ENCODE measurements at places on chromosomes 3 and 15.

DNA sequence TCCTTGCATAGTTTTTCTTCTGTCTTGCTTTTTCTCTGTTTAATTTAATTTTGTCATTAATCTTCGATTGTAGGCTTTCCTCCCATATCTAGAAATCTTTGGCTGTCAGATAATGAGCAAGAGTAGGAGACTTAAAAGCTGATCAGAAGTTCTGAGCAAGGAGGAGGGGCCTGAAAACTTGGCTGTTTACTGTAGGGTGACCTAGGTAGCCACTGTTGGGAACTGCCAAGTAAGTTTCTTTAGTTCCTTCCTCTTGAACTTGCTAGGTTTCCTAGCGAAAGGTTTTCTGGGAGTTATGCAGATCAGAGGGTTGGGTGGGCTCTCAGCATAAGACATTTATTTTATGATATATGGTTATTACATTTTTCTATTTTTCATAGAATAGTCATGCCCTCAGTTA lies 14.5 kb downstream of the ALPK3 start:
- DNase-seq: no peak

- peak; percentile 37 for DNase-seq
Observed at GRCh38 chr15:101664303-101664913, 12.2 kb upstream of the TM2D3 start.

- no peak for DNase-seq
Observed at GRCh38 chr15:33396475-33396874, 85.7 kb downstream of the RYR3 start.

- no peak for DNase-seq
Observed at GRCh38 chr3:55296030-55296429, 191.1 kb downstream of the WNT5A start.

GRCh38 chr3:48919215-48920138 lies 835 bp downstream of the ARIH2 start:
- peak; percentile 76 for DNase-seq

DNA sequence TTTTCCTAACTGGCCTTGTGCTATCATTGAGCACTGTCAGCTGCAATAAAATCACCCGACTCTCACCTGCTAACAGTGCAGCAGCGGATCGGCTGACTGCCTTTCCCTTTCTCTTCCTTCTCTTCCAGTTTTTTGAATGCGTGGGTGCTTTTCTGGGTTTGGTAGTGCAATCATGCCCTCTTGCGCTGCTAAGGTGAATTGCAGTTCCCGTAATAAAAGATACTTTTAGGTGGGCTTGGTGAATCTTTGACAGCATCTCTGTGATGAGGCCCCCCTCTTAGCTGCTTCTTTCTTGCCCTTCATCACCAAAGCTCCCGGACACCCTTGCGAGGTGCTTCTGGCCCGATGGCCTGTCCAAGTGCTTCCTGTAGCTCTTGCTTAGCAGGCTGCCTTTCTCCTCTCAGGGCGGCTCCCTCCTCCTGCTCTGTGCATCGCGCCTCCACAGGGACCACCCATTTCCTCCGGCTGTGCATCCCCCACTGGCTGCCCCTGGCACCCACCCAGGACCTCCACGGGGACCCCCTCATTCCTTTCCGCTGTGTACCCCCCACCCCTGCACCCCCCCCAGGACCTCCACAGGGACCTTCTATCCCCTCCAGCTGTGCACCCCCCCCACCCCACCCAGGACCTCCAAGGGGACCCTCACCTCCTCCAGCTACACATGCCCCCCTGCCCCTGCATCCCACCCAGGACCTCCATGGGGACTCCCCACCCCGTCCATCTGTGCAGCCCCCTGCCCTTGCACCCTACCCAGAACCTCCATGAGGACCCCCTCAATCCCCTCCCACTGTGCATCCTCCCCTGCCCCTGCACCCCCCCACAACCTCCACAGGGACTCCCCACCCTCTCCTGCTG lies 50.8 kb upstream of the RPL32 start:
- peak; percentile 95 for DNase-seq

- DNase-seq: no peak
Observed at GRCh38 chr3:148791920-148792319, 35.7 kb upstream of the CPB1 start.

DNA sequence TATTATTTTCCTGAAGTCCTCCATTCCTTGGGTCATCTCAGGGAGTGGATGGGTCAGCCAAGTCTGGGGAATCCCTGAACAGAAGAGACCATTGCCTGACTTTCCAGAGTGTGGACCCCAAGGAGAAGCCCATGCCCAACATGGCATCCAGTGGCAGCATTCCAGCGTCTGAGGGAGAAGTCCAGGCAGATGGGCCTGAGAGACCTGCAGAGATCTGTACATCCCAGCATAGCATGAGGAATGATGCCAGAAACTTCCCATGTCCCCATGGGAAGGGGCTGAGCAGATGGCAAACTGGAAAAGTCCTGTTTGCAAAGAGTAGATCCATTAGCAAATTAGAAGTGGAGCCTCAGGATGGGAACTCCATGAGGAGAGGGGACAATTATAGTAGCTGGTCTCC lies 17.6 kb upstream of the COLQ start:
- DNase-seq: no peak

- DNase-seq: no peak
Observed at GRCh38 chr3:140023616-140024530, 88.9 kb downstream of the CLSTN2 start.

DNA sequence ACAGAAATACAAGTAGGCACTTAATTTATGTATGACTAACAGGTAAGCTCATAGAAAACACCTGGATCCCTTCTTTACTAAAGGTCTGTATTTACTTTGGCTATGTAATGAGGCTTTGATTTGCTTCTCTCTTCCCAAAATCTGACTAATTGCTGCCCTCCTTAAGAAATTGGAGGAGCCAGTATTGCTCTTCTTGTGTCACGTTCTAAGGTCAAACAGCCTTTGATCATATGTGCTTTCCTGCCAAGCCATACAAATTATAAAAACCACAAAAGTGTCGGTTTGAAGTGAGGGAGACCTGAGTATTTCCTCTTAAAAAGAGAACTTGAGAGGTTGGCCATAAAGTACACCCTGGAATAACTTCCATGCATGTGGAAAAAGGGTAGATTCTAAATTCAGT lies 112.1 kb upstream of the MB21D2 start:
- DNase-seq: no peak

DNA sequence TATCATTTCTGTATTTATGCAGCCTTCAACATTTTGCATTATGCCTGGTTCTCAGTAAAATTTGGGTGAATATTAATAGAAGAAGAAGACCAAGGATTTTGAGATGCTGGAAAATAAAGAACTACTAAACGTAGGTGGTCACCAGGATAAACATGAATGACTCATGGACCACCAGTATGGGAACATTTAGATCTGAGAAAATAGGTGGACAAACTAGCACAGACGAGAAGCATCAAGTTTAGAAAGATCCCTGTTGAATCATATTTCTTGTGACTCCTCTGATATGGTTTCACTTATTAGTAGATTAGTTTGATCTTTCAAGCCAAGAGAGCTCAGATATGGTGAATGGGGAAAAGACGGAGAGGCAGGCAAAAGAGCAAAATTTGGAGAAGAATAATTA lies 97.9 kb downstream of the RAP2B start:
- DNase-seq: no peak

DNA sequence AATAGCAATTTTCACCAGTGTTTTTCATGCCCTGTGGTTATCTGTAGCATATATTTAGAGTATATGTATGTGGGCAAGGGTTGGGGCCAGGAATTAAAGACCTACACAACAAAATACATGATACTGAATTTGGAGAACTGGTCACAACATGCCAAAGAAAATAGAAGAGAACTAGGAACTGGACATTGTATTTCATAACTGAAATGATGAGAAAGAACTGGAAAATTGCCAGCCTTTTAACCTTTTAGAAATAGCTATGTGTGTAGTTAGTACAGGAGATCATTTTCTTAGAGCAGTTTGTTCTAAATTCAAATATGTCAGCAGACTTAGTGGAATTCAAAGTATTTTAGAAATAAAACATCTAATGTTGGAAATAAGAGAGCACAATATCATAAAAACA lies 227.1 kb upstream of the CGNL1 start:
- no peak for DNase-seq

DNA sequence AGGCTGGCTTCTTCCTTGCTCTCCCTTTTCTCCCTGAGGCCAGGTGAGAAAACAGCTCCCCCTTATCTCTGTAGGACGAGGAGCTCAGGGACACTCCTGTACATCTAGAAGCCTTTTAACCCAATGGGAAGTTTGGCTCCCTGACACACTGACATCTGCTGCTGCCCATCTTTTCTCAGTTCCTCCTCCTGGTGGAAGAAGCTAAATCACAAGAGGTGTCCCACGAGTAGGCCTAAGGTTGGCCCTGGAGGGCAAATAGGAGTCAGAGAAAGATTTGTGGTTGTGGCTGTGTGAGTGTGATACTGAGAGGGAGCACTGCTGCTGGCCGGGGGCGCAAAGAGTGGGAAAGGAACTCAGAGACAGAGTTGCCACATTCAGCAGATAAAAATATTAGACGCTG lies 49.5 kb downstream of the ARHGAP31 start:
- no peak for DNase-seq

DNA sequence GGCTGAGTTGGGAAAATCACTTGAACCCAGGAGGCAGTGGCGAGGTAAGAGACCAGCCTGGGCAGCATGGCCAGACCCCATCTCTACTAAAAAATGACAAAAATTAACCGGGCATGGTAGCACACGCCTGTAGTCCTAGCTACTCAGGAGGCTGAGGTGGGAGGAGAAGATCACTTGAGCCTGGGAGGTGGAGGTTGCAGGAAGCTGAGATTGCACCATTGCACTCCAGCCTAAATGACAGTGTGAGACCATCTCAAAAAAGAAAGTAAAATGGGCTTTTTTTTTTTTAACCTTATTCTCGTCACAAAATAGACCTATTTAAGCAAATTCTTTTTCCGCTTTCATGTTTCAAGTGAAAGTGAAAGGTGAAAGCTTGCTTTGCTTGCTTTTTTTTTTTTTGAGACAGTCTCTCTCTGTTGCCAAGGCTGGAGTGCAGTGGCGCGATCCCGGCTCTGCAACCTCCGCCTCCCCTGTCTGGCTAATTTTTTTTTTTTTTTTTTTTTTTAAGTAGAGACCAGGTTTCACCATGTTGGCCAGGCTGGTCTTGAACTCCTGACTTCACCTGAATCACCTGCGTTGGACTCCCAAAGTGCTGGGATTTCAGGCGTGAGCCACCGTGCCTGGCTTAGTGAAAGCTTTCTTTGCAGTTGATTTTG lies 3.6 kb downstream of the PDIA3 start:
- no peak for DNase-seq

- no peak for DNase-seq
Observed at GRCh38 chr15:64246364-64247189, 83.8 kb upstream of the PPIB start.

DNA sequence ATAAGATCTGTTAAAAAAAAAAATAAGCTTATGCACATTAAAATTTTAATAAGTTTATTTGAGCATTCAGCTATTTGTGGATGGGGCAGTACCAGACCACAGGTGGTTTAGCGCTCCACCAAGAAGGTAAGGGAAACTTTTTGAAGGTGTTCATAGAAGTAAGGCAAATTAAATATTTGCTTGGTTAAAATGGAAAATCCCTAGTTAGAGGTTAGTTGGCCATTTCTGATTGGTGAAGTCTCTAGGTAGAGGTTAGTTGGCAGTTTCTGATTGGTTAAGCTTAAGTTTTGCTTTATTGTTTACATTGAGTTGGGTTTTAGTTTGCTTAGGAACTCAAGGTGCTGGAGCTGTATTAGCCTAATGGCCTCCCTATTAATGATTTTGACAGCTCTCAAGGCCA lies 30.7 kb downstream of the SCN11A start:
- DNase-seq: no peak

- DNase-seq: no peak
Observed at GRCh38 chr3:139759470-139759869, 81.7 kb upstream of the NMNAT3 start.

- DNase-seq: no peak
Observed at GRCh38 chr3:40167958-40168357, 141.5 kb upstream of the EIF1B start.

DNA sequence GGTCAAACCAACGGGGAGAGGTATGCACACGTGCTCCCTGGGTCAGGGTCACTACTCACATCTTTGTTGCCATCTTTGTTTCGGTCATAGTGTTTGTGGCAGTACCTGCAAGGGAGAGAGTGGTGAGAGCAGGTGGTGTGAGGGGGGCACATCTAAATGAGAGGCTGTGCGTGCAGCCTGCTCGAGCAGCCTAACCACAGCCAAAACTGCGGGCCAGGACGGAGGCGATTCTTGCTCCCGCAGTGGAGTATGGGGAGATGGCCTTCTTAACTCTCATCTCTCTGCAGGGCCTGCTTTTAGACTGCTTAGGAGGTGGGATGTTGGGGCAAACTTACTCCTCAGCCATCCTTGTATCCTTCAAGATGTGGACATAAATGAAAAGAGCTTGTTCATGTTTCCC lies 6.9 kb upstream of the PLA2G4F start:
- DNase-seq: no peak

DNA sequence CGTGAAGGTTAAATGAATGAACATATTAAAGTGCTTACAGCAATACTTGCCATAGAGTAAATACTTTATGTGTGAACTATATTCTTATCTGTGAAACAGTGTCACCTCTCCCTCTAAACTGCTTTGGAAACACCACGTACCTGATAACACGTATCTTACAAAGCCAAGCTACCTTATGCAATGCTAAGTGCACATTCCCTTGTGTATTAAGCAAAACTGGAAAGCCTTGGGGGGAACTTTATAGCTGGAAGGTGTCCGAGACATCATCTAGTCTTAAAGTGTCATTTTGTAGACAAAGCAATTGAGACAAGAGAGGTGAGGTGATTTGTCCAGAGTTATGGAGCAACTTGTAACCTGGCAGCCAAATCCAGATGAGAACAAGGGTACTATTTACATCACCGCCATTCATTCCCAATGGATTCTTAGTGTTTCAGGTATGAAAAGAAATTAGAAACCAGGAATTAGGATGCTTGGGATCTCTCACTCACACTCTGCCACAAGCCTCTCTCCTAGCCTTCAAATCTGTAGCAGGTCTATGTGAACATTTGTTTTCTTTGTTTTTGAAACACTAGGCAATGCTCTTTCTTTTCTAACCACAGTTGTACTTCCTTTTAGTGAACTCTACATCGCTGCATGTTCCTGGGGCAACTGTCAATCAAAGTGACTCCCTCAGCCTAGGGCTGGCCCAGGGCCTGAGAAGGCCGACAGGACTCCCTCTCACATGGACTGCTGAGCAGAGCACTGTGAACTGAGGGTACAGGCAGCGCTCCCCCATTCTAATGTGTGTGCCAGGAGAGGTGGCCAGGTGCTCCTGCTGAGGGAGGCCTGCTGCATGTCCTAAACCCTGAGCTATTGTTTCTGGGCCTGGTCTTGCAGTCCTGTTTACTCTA lies 13.9 kb upstream of the MGLL start:
- DNase-seq: no peak

DNA sequence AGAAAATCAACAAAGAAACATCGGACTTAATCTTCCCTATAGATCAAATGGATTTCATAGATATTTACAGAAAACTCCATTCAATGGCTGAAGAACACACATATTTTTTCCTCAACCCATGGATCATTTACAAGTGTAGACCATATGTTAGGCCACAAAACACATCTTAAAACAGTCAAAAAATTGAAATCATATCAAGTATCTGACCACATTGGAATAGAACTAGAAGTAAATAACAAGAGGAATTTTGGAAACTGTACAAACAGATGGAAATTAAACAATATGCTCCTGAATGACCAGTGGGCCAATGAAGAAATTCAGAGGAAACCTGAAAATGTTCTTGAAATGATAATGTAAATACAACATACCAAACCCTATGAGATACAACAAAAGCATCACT lies 323.1 kb upstream of the GPR149 start:
- no peak for DNase-seq

- no peak for DNase-seq
Observed at GRCh38 chr15:70870051-70870450, 16.1 kb upstream of the LARP6 start.

GRCh38 chr3:191345334-191345733 lies 15.0 kb upstream of the UTS2B start:
- no peak for DNase-seq

- DNase-seq: no peak
Observed at GRCh38 chr3:127403795-127404194, 115.9 kb upstream of the PRR20G start.
